Natural killer cell (primary cell): ENCODE measurements at places on chromosomes 12 and 14.

GRCh38 chr12:96321941-96322340 lies 78.3 kb downstream of the CDK17 start:
- H3K27ac ChIP-seq = no peak overlapping the region
- H3K4me3 ChIP-seq = no peak overlapping the region
- H3K4me1 ChIP-seq = peaks cover 9% of the 10 kb centered on the region
- DNase-seq = no peak
- H3K36me3 ChIP-seq = peaks cover 16% of the 10 kb centered on the region

DNA sequence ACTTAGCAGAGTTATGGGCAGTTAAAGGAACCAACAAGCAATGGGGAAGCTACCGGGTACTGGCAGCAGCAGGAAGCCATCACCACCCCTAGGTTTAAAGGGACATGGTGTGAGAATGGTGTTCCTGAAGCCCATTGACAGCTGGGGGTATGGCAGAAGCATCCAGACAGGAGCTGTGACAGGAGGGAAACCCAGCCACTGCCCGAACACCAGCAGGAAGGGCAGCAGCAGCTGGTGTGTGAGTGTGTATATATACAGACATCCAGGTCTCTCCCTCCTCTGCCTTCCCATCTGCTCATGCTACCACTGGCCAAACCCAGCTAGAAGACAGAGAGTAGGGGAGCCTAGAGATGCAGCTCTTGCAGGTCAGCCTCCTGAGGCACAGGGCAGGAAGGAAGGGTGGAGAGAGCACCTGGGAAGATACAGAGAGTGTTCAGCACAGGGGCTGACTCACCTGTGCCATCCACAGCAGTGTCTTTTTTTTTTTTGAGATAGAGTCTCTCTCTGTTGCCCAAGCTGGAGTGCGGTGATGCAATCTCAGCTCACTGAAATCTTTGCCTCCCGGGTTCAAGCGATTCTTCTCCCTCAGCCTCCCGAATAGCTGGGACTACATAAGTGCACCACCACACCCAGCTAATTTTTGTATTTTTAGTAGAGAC lies 9.2 kb upstream of the ADCK1 start:
- no peaks in the 10 kb centered on the region for H3K4me1 ChIP-seq
- H3K36me3 ChIP-seq = no peaks in the 10 kb centered on the region
- peaks cover 2% of the 10 kb centered on the region for H3K27me3 ChIP-seq
- H3K27ac ChIP-seq = no peak overlapping the region

- H3K27ac ChIP-seq = no peak overlapping the region
- H3K4me1 ChIP-seq = no peaks in the 10 kb centered on the region
- DNase-seq = no peak
- H3K36me3 ChIP-seq = no peaks in the 10 kb centered on the region
- no peak overlapping the region for H3K4me3 ChIP-seq
Observed at GRCh38 chr12:120397824-120398540, 29.0 kb upstream of the MSI1 start.

DNA sequence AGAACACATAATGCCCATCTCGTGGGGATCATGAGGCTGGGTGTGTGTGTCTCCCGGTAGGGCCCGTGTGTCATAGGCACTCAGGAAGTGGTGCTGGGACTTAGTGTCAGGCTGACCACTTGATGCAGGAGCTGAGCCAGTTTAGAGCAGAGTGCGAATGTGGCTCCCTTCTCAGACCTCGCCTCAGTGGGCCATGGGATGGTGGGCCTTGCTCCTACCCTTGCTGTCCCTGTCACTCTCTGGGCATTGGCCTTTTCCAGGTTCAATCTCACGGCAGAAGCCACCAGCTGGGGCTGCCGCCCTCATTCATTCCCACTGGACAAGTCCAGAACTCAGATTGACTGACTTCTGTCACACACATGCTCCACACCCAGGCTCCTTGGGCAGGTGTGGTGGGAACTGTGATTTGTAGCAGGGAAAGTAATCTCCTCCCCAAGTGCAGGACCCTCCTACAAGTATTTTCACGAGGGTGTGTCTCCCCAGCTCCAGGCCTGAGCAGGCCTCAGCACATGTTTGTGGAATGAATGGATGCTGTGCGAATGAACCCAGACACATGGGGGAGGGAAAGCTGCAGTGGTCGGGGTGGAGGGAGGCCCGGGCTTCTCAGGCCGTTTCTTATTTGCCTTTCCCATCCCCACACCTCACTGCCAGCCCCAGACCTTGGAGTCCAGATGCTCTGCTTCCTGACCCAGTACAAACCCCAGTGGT lies 54.9 kb downstream of the BEGAIN start:
- H3K4me1 ChIP-seq = peaks cover 17% of the 10 kb centered on the region
- DNase-seq = peak; percentile 9
- no peaks in the 10 kb centered on the region for H3K27me3 ChIP-seq
- no peak overlapping the region for H3K27ac ChIP-seq

GRCh38 chr12:54374562-54375258 lies 9.8 kb downstream of the ZNF385A start:
- H3K36me3 ChIP-seq = no peaks in the 10 kb centered on the region
- H3K4me3 ChIP-seq = no peak overlapping the region
- H3K27ac ChIP-seq = no peak overlapping the region
- no peaks in the 10 kb centered on the region for H3K27me3 ChIP-seq
- peaks cover 9% of the 10 kb centered on the region for H3K4me1 ChIP-seq

GRCh38 chr12:104957719-104958000 lies 430 bp downstream of the SLC41A2 start:
- H3K27ac ChIP-seq = no peak overlapping the region
- H3K4me3 ChIP-seq = peak overlapping the region; percentile 70
- peaks cover 13% of the 10 kb centered on the region for H3K4me1 ChIP-seq
- DNase-seq = peak; percentile 62
- peaks cover 4% of the 10 kb centered on the region for H3K27me3 ChIP-seq
- H3K36me3 ChIP-seq = no peaks in the 10 kb centered on the region

DNA sequence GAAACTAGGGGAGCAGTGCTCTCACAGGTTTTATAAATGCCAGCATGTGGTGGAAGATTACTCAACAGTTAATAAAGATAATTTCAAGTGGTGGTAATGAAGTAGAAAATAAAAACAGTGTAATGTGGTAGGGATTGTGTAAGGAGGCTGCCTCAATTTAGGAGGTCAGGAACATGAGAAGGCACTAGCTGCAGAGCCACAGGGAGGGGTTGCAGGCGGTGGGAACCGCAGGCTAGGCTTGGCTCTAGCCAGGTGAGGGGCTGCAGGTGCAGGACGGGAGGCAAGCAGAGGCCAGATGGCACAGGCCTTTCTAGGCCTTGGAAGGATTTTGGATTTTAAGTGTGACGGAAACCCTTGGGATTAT lies 768 bp downstream of the METTL25 start:
- peaks cover 18% of the 10 kb centered on the region for H3K36me3 ChIP-seq
- peak overlapping the region; percentile 96 for H3K27ac ChIP-seq
- H3K4me3 ChIP-seq = peak overlapping the region; percentile 95
- H3K27me3 ChIP-seq = no peaks in the 10 kb centered on the region

DNA sequence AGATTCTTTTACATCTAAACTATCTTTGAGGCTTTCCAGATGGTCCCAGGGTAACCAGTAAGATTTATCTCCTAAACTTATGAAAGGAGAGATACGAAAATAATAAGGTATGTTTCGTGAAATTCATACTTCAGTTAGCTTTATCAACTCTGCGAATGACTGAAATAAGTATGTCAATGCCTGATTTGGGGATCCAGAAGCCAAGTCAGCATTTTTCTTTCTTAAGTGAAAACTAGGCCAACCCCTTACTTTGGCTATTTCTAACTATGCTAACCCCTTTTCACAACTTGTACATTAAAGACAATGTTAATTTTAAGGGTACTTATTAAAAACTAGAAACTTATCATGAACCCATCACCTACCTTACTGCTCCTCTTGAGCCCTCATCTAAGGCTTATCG lies 26.9 kb upstream of the NID2 start:
- no peaks in the 10 kb centered on the region for H3K36me3 ChIP-seq
- no peak overlapping the region for H3K4me3 ChIP-seq
- H3K27ac ChIP-seq = no peak overlapping the region
- peaks cover 3% of the 10 kb centered on the region for H3K4me1 ChIP-seq
- peaks cover 3% of the 10 kb centered on the region for H3K27me3 ChIP-seq
- DNase-seq = no peak

DNA sequence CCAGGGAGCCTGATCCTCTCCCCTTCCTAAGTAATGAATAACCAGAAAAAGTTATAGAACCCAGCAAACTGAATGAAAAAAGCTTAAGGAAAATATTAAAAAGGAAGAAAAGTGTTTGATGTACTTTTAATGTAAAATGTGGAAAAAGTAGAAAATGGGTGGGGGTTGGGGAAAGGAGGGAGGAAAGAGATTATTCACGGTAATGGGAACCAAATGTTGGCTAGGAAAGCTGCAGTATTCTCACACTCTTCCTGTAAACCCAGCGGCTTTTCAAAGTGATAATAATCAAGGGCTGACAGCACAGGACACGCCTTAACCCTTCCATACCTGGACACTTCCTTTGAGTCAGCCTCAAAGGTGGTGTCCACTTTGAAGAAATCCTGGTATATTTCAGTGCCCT lies 139.2 kb downstream of the TGFB3 start:
- no peaks in the 10 kb centered on the region for H3K36me3 ChIP-seq
- no peaks in the 10 kb centered on the region for H3K4me1 ChIP-seq
- H3K27me3 ChIP-seq = no peaks in the 10 kb centered on the region
- H3K4me3 ChIP-seq = no peak overlapping the region
- no peak overlapping the region for H3K27ac ChIP-seq

GRCh38 chr12:54028314-54029201 lies at the start of gene HOXC6:
HOXC6 (plus strand) TSS chr12:54028440; CDS start chr12:54028522, 82 bp downstream.
- H3K36me3 ChIP-seq = no peaks in the 10 kb centered on the region
- H3K27me3 ChIP-seq = peaks cover 82% of the 10 kb centered on the region
- no peak within 1 kb of the TSS for H3K27ac ChIP-seq
- peaks cover 14% of the 10 kb centered on the region for H3K4me1 ChIP-seq

- DNase-seq = peak; percentile 75
- no peaks in the 10 kb centered on the region for H3K27me3 ChIP-seq
- H3K4me1 ChIP-seq = peaks cover 7% of the 10 kb centered on the region
- no peak overlapping the region for H3K27ac ChIP-seq
Observed at GRCh38 chr12:30847259-30847658, 79.3 kb upstream of the TSPAN11 start.

DNA sequence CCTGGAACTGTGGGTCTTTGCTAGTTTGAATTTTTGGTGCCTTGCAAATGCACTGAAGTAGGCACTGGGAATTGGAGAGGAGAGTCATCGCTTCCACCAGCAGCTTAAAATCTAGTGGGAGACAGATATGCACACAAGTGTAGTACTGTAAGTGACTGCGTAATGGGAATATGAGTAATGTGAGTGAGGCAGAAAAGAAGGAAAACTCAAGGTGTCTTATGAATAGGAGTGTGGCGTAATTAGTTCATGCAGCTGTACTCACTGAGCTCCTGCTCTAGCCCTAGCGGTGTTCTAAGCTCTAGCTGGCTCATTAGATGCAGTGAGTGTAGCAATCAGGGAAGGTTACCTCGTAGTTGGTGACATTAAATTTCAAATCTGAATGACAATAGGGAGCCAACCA lies 2.8 kb downstream of the TCP11L2 start:
- no peak for DNase-seq
- H3K4me1 ChIP-seq = peaks cover 17% of the 10 kb centered on the region
- no peak overlapping the region for H3K4me3 ChIP-seq
- H3K27me3 ChIP-seq = no peaks in the 10 kb centered on the region
- H3K36me3 ChIP-seq = peaks cover 3% of the 10 kb centered on the region

DNA sequence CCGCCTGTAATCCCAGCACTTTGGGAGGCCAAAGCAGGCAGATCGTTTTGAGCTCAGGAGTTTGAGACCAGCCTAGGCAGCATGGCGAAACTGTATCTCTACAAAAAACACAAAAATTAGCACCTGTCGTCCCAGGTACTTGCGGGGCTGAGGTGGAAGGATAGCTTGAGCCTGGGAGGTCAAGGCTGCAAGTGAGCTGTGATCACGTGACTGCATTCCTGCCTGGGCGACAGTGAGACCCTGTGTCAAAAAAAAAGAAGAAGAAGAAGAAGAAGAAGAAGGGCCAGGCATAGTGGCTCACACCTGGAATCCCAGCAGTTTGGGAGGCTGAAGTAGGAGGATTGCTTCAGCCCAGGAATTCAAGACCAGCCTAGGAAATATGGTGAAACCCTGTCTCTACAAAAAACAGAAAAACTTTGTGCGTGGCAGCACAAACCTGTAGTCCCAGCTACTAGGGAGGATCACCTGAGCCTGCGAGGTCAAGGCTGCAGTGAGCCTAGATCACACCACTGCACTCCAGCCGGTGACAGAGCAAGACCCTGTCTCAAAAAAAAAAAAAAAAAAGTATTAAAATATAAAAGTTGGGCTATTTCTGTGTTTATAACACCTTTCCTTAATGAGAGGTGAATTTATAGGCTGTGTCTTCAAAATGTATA lies 15.5 kb downstream of the RXYLT1 start:
- no peak overlapping the region for H3K27ac ChIP-seq
- H3K4me3 ChIP-seq = no peak overlapping the region
- H3K4me1 ChIP-seq = no peaks in the 10 kb centered on the region
- H3K36me3 ChIP-seq = peaks cover 6% of the 10 kb centered on the region

GRCh38 chr14:104206281-104206904 lies 68.0 kb downstream of the KIF26A start:
- H3K4me1 ChIP-seq = no peaks in the 10 kb centered on the region
- H3K27me3 ChIP-seq = no peaks in the 10 kb centered on the region
- DNase-seq = no peak
- H3K4me3 ChIP-seq = no peak overlapping the region

DNA sequence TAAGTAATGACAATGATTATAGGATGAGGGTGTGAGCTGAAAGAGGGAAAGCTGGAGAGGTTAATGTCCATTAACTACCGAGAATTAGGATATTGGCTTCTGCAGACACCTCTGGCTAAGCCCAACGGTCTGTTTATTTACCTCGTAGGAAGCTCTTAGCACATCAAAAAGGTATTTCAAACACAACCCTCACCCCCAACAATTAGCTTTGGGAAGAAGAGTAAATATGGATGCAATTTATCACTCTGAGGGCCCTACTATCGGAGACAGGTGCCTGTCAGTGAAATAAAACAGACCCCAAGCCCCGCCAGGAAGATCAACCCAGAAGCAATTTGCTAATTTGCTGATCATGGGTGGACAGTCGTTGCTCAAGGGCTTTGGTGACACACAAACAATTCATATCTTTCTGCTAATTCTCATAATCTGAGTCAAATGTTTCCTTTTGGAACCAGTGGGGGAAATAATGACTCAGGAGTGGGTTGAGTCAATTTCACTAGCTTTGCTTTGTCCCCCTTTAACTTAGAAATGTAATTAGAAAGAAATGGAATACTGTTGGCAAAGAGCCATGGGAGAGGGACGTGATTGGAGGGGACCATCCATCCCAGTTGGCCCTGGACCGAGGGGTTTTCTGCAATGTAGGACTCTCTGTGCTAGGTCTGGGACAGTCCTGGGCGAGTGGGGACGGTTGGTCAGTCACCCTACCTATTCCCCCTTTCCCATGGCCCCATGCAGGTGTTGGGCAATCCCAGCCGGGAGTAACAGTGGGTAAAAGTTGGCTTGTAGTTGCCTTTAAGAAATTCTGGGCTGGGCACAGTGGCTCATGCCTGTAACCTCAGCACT lies 99.1 kb upstream of the MED13L start:
- H3K27me3 ChIP-seq = no peaks in the 10 kb centered on the region
- H3K36me3 ChIP-seq = no peaks in the 10 kb centered on the region
- H3K27ac ChIP-seq = no peak overlapping the region
- H3K4me3 ChIP-seq = no peak overlapping the region
- no peaks in the 10 kb centered on the region for H3K4me1 ChIP-seq

GRCh38 chr12:88241862-88242570 lies 99.9 kb downstream of the TMTC3 start:
- no peak overlapping the region for H3K27ac ChIP-seq
- no peak for DNase-seq
- H3K27me3 ChIP-seq = no peaks in the 10 kb centered on the region

GRCh38 chr12:4615667-4616066 lies 33.2 kb downstream of the AKAP3 start:
- no peak overlapping the region for H3K27ac ChIP-seq
- peaks cover 33% of the 10 kb centered on the region for H3K36me3 ChIP-seq
- no peaks in the 10 kb centered on the region for H3K4me1 ChIP-seq
- DNase-seq = no peak
- H3K27me3 ChIP-seq = no peaks in the 10 kb centered on the region

- no peak for DNase-seq
- no peak overlapping the region for H3K27ac ChIP-seq
- no peaks in the 10 kb centered on the region for H3K4me1 ChIP-seq
Observed at GRCh38 chr14:104228221-104228620, 89.8 kb downstream of the KIF26A start.
